ENCODE measurements at places on chromosomes 3 and 15. TPM values are rescaled to one million over a fixed set of nuclear protein-coding genes. Genes with fewer than 3 reads are reported as not detected.
A peak's percentile ranks its signal among the peaks of the same experiment; 100 is the strongest.

DNA sequence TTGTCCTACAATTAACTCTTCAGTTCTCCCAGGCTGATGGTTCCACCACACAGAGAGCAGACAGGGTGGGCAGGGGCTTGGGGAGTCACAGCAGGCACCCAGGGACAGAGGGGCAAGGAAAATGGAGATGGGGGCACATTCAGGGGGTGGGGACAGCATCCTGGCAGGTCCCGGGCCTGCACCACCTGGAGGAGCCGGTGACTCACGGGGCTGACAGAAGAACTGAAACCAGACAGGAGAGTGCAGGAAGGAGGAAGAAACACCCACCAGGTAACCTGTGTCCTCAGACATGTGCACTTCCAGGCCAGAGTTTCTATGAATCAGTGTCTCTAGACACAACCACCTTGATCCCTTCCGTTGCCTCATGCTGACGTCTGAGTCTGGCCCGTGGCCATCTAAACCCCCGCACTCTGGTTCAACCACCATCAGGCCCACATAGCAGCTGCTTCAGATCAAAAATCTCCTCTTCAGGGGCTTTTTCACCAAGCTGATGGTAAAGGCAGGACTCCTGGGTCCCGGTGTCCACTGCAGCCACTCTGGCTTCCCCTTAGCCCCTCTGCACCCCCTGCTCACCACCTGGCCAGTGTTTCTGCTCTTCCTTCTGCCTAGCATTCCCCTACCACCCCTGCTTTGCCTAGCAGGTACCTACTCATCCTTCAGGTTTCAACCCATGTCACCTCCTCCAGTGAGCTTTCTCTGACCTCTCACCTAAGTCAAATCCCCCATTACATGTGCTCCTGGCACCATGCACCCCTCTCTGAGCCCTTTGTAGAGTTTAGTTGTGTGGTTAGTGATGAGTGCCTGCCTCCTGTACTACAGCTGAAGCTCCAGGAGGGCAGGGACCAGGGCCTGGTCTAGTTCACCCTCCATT is 16.5 kb upstream of the CYP11A1 start:
- no peak for DNase-seq

DNA sequence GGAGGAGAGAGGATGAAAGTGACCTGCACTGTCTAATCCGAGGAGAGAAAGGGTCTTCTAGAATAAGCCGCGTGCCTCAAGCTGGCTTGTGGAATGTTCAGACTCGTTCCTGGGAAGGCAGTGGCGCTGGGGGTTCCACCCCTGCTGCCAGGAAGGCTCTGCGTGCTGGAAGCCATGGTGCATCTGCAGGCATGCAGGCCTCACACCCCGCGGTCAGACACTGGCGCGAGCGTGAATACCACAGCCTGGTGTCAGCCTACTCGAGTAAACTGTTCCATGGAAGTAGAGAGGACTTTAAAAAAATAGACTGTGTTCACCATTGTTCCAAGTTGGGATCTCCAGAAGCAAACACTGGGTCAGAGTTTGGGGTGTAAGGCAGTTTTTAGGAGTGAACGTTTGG is 25.9 kb upstream of the GABRG3 start:
- DNase-seq = no peak

DNA sequence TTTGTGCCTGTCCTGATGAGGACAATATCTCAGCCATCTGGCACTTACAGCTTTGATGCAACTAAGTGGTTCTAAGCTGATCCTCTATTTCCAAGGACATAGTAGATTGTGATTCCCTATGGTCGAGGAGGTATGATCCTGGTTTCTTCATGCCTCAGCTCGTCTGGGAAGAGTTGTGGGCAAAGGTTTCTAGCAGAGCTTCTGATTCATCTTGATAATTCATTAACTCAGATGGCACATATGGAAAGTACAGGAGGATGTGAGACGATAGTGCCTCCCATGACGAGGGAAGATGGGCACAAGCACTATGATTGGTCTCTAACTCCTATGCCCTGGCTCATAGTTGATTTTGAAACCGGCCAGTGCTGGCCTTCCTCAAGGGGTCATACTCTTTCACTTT is 334.2 kb upstream of the SEMA6D start:
- no peak for DNase-seq

DNA sequence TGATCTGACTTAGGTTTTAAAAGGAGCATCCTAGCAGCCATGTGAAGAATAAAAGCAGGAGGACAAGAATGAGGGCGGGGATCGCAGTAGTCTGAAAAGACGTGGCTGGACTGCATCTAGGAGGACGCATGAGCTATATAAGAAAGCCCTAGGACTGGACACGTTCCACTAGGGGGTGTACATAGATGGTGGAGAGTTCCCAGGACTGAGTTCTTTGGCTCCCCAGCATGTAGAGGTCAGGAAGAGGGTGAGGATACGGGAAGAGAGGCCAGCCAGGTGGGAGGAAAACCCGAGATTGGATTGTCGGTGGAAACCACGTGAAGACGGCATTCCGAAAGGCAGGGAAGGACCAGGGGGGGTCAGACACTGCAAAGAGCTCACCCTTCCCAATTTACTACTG is 64.2 kb upstream of the CFAP161 start:
- no peak for DNase-seq

DNA sequence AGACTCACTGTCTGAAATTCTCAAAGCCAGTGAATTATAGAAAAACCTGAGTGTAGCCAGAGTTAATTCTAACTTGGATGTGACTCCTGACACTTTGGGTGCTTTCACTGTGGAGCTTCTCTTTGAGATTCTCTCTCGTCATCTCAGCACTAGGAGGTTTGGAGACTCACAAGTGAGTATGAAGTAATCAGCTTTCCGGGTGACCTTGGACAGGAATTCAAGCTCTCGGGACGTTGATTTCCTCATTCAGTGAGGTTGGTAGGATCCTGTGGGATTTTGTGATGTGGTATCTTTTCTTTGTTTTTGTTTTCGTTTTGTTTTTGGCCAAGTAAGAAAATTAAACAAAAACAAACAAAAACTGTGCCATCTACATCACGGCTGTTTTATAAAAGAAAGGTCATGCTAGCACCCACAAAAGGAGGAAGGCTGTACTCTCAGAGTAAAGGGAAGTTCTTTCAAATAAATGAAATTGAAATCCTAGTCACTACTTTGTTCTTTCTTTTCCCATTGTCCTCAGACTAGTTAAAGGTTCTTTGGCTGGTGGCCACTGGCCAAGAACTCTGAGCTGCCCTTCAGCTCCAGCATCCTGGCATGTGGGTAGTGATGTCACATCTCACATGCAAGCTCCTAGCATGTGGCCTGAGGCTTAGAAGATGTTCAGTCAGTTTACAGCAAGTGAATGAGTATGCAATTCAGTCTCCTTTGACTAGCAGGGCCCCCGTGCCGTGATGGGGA is 263.3 kb upstream of the TPM1 start:
- DNase-seq = no peak

DNA sequence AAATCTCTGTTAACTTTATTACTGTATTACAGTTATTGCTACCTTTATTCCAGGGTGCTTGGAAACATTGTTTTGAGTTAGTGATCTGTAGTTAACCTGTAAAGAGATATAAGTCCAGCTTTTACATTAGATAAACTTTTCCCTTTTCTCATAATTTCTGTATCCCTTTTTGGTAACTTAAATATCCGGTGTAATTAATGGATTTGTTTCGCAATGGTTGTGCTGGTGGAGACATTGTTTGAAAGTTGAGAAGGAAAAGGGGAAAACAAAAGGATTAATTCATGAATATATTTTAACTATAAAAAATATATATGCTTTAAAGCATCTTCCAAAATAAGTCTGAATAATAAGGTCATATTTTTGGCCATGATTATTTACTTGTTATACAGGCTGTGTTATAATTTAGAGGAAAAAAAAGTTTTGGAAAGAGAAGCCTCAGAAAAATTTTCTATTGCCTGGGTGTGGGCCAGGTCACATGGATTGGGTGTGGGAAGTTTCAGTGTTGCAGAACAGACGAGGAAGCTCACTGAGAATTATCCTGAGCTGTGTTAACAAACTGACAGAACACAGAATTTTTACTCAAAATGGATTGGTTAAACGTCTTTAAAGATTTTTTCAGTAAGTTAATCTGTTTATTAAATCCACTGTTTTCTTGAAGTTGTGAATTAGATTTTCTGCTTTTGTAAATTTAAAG is 27.7 kb upstream of the IL20RB start:
- peak; percentile 53 for DNase-seq

DNA sequence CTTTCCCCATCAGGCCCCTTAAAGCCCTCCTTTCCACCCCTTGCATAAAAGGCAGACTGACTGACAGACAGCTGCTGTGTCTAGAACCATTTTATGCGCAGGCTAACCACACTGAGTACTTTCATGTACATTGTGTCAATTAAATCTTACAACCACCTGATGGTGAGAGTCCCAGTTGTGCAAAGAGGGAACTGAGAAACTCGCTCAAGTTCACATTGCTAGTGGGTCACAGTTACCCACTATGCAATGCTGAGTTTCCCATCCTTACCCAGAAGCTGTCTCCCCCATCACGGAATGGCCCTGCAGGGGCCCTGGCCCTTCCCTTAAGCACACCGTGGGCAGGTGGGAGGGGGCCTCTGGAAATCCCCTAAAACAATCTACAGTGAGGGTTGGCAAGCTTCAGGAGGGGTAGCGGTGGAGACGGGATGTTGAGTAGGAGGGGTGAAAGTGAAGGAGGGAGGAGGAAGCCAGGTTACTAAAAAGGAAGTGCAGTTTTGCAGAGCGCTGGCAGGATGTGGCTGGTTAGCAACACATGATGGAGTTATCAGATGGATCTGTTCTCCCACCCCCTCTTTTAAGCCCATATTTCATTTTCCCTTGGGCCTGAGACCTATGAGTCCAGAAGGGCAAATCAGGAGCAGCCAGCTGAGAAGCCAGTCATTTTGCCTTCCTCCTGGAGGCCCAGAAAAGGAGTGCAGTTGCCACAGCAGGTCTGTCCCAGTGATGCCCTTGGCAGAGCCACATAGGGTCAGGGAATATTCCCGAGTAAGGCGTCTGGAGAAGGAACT is 30.0 kb downstream of the STARD5 start:
- peak; percentile 44 for DNase-seq

- no peak for DNase-seq
Observed at GRCh38 chr15:42721016-42721415, 15.9 kb downstream of the CDAN1 start.

Gene ESYT3
- total RNA-seq = 0.20 TPM

Gene PODXL2
- 1.5 TPM for total RNA-seq

Gene LXN
- total RNA-seq = 0.68 TPM

DNA sequence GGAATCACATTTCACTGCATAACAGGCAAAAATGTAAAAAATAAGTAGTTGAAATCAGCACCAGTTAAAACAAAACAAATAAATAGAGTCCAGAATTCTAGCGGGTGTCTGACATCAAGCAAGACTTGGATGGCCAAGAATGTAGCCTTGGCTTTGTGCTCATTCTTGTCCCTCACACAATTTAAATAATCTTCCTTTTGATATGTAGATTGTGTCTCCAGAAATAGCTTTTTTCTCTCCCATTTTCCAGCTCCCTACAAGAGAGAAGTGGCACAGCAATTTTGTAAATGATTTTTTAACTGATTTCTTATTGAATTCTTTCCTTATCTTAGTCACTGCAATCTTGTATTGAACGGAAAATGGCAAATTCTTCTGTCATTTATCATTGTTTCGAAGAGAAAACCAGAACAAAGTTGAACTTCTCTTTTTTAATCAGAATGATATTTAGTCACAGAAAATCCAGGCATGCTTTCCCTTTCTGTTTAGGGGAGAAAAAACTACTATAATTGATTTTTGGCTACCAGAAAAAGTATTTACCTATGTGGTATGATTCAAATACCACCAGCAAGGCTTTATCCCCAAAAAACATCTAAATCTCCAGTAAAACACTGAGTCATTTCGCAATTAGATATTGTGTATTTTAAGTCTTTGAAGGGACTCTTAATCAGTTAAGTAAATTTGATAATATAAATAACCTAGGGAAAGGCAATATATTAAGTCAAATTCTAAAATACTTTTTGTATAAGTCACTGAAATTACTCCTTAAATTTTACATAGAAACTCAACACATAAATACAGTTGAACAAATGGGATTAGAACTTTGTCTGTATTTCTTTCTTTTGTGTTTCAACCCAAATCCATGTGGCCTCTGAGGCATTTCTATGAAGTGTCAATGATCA is 481.7 kb downstream of the GBE1 start:
- DNase-seq = no peak

DNA sequence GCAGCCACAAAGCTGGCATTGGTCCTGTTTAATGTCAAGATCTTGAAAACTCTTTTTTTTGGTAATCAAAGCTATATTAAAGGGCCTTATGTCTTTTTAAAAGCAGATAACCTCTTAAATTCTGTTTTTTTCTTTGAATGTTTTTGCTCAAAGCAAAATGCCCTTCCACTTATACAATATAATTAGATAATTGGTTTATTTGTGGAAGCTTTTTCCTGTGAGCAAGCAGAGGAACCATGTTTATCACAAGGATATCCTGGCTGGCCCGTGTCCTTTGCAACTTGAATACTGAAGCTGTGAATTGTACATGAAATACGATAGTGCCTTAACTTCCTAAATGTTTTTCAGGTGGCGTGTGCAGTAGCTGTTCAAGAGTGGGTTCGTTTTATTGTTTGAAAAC is 2.6 kb downstream of the ST3GAL6 start:
- DNase-seq = no peak

Gene LOXL1
- total RNA-seq = 0.75 TPM

Gene PRSS50
- total RNA-seq = 0.13 TPM

Gene CLDN16
- total RNA-seq = 1.2 TPM
